ENCODE measurements at places on chromosomes 12 and 14.
A peak's percentile ranks its signal among the peaks of the same experiment; 100 is the strongest.

- peak; percentile 51 for DNase-seq
Measured at GRCh38 chr12:67649570-67650387, 1.2 kb downstream of the DYRK2 start.

GRCh38 chr14:64573109-64573508, 23.3 kb downstream of the PPP1R36 start:
- DNase-seq: no peak

DNA sequence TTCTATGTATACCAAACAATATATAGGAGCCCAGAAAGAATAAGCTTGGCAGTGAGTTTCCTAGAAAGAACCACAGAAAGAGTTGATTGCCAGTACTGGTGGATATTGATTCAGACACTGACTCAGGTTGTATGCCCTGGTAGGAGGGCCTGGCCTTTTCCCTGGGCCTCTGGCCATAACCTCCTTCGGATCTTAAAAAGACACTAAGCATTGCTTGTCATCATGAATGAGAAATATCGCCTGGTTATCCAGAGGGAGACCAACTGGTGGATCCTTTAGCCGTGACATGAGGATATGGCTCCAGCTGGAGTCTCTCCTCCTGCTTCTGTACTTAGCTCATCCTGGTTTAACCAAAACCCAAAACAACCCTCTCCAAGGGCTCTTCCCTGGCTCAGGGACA, 231.5 kb downstream of the MSRB3 start:
- DNase-seq: no peak

GRCh38 chr14:101870273-101870939, 94.0 kb upstream of the DYNC1H1 start:
- DNase-seq: no peak

DNA sequence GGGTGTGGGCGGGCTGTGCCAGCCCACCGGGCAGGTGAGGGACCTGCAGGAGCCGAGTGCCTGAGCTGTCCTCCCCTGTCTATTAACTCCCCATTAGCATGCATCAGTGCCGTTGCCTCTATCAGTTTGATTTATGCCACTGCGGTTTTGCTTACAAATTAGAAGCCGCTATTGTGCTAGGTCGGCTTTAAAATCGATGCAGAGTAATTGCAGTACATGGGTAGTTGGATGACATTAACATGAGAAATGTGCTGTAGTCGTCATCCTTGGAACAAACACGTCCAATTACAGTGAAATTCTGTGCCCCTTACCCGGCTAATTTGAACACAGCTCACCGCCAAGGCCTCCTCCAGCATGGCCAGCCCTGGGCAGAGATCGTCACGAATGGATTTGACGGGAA, 145.8 kb downstream of the TSPAN9 start:
- no peak for DNase-seq

- DNase-seq: no peak
Measured at GRCh38 chr12:54349679-54350078, 14.6 kb downstream of the GPR84 start.

DNA sequence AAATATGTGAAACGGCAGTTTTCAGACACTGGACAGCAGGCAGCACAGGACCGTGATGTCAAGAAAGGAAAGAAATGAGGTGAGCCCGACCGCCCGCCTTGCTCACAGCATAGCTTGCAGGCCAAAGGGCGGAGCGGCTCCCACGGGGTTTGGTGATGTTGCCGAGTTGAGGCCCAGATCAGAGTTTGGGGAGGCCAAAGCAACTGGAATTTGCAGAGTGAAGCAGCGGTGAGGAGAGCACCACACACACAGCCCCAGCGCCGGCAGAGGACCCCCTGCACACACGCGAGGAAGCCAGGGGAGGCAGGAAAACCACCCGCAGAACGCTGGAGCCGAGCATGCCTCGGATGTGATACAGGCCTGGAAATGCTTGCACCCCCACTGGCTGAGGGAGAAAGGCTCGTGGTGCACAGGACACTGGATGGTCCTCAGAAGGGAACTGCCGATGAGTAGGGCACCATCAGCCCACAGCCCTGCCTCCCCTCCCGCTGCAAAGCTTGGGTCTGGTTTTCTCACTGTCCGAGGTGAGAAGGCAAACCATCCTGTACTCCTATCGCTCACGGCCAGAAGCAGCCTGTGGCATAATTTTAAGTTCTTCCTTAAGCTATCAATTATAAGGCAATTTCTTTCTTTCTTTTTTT, 25.7 kb upstream of the PLD4 start:
- no peak for DNase-seq

GRCh38 chr12:53660041-53660440, 15.8 kb downstream of the ATP5MC2 start:
- no peak for DNase-seq

DNA sequence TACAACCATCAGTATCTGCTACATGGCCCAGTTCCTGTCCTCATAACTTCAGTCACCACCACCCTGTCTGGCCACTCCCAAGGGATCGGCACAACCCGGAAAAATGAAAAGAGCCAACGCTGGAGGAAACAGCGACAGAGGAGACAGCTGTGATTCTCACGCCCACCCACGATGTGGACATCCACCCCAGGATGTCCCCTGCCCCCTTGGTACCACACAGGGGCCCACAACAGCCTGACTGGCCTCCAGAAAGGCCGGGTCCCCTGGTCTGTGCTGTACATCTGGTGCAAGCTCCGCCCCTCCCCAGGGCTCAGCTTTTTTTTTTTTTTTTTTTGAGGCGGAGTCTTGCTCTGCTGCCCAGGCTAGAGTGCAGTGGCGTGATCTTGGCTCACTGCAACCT, 12.5 kb downstream of the RPS6KL1 start:
- no peak for DNase-seq

DNA sequence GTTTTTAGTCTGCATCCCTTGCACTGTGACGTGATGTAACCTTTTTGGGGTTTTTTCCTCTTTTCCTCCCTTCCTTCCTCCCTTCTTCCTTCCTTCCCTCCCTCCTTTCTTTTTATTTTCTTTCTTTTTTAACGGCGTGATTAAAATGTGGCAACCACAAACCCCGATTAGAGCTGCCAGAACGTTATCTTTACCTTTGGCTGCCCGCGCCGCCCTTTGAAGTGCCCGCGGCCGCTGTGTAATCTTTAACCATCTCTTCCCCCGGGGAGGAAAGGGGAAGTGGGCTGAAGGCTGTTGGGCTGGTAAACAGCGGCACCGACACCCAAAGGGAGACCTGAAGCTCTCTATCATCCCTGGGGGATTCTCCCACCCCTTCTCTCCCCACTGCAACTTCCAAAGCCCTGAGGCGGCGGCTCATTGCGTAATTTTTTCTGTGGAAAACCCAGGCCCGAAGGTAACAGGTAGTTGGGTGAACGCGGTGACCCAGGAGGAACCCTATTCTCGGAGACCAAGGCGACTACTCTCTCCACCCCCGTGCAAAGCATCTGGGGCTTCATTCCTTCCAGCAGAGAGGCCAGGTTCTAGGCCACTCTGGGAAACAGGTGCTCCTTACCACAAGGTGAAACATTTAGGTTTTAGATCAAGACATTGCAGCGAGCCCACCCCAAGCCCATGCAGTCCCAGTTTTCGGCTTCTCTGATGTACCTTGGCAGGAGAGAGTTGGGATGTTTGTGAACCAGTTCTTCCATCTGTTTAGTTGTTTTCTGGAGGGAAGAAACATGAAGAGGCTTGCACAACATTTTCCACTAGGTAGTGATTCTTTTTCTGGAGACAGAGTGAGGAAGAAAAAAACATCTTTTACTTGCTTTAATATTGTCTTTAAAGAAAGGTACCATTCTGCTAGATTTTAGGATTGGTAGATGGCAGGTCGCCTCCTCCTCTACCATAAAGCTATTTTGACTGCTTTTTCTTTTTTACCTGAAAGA, 1.5 kb downstream of the LGR5 start:
- no peak for DNase-seq

DNA sequence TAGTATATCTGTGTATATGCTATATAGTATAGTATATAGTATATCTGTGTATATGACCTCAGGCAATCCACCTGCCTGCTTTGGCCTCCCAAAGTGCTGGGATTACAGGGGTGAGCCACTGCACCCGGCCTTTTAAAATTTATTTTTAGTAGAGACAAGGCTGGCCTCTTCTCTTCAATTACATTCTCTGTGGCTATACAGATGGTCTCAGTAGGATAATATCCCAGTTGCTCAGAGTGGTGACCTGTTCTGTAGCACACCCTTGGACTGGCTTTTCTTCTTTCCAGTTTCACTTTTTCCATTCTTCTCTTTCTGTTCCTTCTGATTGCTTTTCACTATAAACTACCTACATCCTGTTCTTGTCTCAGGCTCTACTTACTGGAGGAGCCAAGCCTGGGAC, 3.1 kb upstream of the NFATC4 start:
- DNase-seq: no peak

DNA sequence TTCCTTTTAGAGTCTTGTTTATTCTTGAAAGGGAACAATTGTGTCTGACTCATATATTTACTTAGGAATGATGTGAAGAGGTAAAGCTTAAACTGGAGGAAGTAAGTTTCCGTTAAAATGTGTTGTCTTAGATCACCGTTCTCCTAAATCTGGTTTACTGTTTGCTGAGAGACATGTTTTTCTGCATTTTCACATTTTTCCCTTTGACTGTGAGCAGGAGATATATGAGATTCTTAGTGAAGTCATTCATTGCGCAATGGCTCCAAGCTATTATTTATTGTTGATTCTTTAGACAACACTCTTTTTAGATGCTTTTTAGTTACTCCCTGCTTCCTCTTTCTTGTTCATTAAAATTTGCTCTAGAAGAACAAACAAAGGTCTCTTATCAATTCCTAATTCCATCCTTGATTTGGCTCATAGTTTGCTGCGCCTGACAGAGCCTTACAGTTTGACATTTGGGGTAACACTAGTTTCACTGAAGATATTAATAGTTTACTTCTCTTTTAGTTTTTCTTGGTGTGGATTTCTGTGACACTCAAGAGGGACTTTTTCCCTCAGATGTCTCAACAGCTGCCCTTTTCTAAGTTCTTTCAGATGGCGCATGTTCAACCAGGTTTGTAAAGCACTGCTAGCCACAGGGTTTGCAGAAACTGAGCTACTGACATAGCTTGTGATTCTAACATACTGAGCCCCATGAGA, 11.4 kb downstream of the CLECL1 start:
- DNase-seq: no peak

DNA sequence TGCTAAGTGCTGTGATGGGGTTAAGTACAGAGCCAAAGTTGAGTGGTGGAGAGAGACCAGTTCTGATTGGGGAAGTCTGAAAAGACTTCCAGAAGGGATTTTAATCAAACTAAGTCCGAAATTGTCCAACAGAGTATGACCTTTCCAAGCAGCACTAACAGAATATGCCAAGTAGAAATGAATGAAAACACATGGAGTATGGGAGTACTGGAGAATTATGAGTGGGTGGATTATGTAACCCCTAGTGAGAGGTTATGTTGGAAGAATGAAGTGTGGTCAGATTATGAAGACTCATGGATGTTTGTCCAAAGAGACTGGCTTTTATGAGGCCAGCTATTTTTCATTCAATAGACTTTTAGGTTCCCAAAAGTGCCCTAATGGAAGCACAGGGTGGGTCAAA, 94.0 kb upstream of the PLEKHA5 start:
- DNase-seq: no peak

DNA sequence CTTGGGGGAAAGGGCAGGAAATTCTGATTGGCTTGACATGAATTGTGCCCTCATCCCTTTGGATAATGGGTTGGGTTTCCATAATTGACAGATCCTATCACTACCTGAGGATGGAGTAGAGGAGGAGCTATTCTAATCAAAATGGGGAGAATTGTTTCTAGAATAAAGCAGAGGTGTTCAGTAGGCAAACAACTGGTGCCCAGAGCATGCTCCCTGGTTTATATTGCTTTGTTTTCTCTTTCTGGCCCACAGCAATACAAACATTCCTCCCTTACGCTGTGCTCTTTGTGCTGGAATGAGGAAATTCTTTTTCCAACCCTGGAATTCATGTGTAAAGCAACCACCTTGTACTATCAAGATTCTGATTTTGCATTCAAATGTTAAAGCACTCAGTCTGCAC, 147.4 kb downstream of the RASSF9 start:
- DNase-seq: no peak
